ENCODE measurements at places on chromosomes 4 and X.

DNA sequence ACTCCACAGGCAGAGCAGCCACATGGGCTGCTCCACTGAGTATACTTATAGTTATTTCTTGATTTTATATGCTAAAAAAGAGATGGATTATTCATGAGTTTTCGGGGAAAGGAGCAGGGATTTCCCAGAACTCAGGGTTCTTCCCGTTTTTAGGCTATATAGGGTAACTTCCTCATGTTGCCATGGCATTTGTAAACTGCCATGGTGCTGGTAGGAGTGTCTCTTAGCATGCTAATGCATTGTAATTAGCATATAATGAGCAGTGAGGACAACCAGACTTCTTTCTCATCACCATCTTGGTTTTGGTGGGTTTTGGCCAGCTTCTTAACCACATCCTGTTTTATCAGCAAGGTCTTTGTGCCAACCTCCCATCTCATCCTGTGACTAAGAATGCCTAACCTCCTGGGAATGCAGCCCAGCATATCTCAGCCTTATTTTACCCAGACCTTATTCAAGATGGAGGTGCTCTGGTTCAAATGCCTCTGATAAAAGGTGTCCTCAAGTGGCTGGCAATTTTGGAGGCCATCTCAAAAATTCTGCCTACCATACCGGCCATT lies 213.0 kb upstream of the VEGFC start:
- no peak for DNase-seq

DNA sequence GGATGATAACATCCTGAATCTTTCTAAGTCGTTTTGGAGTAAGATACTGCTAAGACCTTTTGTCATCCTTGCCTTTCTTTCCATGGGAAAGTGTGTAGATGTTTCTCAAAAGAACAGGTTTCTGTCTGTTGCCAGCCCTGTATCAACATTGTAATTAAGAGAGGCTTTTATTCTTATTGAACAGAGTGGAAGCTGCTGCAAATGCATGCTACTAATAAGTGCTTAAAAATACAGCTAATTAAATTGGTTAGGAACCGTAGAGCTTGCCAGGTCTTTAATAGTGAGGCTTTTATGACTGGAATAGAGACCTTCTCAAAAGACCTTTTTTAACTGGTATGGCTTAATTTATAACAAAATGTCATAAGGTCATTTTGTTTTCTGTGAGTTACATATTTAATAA lies 34.4 kb downstream of the INTU start:
- DNase-seq = no peak

GRCh38 chrX:37378830-37379229 lies 29.7 kb downstream of the PRRG1 start:
- DNase-seq = no peak

DNA sequence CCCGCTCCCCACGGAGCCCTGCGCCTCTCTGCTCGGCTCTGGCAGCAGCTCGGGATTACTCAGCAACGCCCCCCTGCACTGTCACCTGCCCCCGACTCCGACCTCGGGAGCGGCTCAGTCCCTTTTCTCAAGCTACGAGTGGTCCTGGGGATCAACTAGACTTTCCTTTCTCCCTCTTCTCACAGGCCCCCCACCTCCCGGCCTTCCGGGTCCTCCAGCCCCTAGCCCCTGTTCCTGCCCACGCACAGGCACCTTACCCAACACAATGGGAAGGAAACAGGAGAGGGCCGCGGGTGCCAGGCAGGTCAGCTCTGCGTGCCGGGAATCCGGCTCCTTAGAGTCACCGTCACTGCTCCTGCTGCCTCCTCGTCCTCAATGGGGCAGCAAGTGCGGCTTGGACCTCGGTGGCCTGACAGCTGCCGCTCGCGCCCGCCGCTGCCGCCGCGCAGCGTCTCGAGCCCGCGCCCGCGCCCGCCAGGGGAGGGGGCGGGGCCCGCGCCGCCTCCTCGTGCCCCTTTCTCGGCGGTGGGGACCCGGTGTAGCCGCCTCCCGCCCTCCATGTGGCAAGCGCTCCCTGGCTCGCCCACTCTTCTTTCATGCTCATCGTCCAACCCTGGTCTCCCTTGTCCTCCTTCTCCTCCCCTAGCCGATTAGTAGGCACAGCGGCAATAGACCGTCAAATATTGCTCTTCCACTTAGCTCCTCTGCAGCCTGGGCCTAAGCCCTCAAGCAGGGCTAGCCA lies at the start of gene RAB9B:
RAB9B (minus strand) TSS at position 455 of the 742 bp plus-strand sequence. CDS start 6,473 bp downstream, outside the sequence.
- peak; percentile 35 for DNase-seq

DNA sequence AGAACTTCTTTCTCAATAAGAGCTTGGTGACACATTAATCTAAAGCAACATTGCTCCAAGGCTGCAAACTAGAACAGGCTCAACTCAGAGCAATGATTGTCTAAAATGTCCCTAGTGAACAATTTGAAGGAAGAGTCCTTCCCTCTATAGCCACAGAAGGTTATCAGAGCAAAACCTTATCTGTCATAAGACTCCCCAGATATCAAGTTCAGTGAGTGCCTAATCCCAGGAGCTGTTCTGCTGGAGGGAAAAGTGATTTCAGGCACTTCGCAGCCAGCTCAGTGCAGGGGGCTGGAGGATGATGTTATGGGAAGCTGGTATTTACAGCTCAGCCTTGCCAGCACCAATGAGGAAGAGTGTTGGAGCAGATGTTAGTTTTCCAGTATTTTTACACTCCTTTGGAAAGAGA lies 497.5 kb downstream of the INPP4B start:
- DNase-seq = no peak

- no peak for DNase-seq
These were observed 8.6 kb upstream of the MBNL3 start for GRCh38 chrX:132497432-132497831.

Measured in activated naive CD8-positive, alpha-beta T cell treated with anti-CD3 and anti-CD28 coated beads, Interleukin-2, amount 50 U/mL, for 16 hours (primary cell).